ENCODE measurements at places on chromosomes 7 and 10.

DNA sequence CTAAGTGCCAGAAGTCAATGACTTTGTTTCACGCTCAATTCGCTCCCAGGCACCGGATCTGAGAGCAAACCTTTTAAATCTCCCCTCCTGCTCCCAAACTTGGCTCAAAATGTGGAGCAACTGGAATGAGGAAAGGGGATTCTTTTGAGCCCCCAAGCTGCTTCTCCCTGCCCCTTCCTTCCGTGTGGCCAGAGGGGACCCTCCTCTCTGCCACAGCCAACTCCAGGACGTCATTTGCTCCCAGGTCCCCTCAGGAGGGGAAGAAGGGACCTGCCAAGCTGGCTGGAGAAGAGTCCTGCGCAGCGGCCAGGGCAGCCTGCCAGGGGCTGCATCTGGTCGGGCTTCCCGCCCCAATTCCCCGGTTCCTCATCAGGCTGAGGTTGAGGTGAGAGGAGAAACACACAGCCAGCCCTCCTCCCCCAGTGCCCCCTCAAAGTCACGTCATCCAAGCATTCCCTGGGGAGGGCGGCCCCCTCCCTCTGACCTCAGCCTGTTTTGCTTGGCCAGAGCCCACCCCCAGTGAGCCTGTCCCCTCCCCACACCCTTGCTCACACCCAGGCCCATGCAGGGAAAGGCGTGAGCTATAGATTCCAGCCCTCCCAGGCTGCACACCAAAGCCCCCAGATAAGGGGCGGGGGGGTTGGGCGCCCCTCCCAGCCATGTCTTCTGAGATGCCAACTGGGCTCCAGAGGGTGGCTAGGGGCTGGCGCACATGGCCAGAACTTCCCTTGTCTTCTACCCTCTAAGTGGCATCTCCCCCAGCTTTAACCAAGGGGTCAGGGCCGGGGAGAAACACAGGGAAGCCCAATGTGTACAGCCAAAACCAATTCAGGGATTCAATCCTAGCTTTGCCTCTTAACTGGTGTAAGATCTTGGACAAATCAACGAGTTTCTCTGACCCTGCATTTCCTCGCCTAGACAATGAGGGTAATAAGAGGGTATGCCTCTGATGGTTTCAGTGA lies 35.0 kb downstream of the SH3PXD2A start:
- peaks cover 26% of the 10 kb centered on the region for H3K27me3 ChIP-seq
- no peak overlapping the region for H3K27ac ChIP-seq
- no peak for DNase-seq
- no peaks in the 10 kb centered on the region for H3K36me3 ChIP-seq
- no peak overlapping the region for H3K4me3 ChIP-seq

DNA sequence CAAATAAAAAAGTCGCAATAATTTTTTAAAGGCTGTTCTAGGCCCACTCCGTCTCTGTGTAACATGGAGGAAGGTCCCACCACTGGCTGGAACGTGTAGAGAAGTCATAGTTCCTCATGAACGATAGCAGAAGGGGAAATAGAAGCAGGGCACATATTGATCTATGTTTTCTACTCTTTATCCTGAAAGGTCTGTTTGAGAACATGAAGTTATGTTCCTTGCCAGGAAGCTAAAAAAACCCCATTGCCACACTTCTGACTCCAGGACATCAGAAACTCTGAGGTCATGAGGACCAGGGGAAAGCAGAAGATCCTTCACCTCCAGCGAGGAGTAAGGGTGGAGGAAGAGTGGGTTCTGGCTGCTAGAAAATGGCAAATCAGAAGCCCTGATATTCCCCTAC lies 10.8 kb downstream of the ANKRD22 start:
- H3K4me3 ChIP-seq = no peak overlapping the region
- H3K36me3 ChIP-seq = no peaks in the 10 kb centered on the region
- no peaks in the 10 kb centered on the region for H3K4me1 ChIP-seq
- H3K27me3 ChIP-seq = peaks cover 3% of the 10 kb centered on the region

GRCh38 chr10:110057456-110057855 lies 49.7 kb downstream of the ADD3 start:
- H3K4me1 ChIP-seq = peaks cover 41% of the 10 kb centered on the region
- H3K27me3 ChIP-seq = no peaks in the 10 kb centered on the region

GRCh38 chr7:27134392-27134791 lies 3.8 kb upstream of the HOXA4 start:
- peaks cover 5% of the 10 kb centered on the region for H3K27me3 ChIP-seq
- no peaks in the 10 kb centered on the region for H3K4me1 ChIP-seq
- H3K27ac ChIP-seq = no peak overlapping the region
- DNase-seq = no peak

- peaks cover 15% of the 10 kb centered on the region for H3K4me1 ChIP-seq
- no peak overlapping the region for H3K27ac ChIP-seq
- H3K27me3 ChIP-seq = no peaks in the 10 kb centered on the region
These were observed 316.6 kb upstream of the MAGI2 start for GRCh38 chr7:79770063-79770462.

GRCh38 chr10:118564652-118565051 lies 30.8 kb downstream of the PRLHR start:
- H3K27ac ChIP-seq = no peak overlapping the region
- H3K4me3 ChIP-seq = no peak overlapping the region
- peaks cover 5% of the 10 kb centered on the region for H3K4me1 ChIP-seq
- H3K27me3 ChIP-seq = peaks cover 6% of the 10 kb centered on the region

- peaks cover 4% of the 10 kb centered on the region for H3K27me3 ChIP-seq
- no peak for DNase-seq
- H3K4me3 ChIP-seq = no peak overlapping the region
- no peak overlapping the region for H3K27ac ChIP-seq
These were observed 874 bp downstream of the BAIAP2L1 start for GRCh38 chr7:98399890-98400541.

GRCh38 chr10:92142949-92143348 lies 147.9 kb downstream of the CPEB3 start:
- H3K4me3 ChIP-seq = no peak overlapping the region
- H3K4me1 ChIP-seq = no peaks in the 10 kb centered on the region
- DNase-seq = no peak
- no peaks in the 10 kb centered on the region for H3K36me3 ChIP-seq
- H3K27ac ChIP-seq = no peak overlapping the region

DNA sequence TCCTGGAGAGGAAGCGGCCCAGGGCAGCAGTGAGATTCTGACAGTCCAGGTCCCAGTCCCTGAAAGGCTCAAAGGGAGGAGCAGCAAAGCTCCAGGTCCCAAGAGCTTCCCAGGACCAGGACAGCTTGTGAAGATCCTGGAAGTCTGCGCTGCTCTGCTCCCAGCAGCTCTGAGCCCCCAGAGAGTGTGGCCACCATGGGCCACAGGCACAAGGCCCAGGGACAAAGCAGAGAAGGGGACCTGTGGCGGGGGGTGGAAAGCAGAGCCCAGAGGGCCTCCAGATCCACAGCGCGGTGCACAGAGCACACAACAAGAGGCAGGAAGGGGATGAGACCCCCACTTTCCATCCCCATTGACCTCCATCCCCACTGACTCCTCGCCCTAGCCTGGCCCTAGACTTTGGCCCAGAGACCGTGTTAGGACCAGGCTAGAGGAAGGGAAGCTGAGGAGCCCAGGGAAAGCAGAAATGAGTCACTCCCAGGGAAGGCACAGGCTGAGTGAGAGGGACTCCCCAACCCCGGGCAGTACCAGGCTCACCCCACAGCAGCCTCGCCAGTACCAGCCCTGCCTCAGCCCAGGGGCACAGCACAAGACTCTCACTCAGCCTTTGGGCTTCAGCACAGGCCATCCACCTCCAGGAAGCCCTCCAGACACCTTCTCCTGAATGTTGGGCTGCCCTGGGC lies 75.5 kb downstream of the GRID1 start:
- H3K27me3 ChIP-seq = no peaks in the 10 kb centered on the region
- no peak overlapping the region for H3K27ac ChIP-seq
- H3K4me1 ChIP-seq = no peaks in the 10 kb centered on the region
- H3K4me3 ChIP-seq = no peak overlapping the region

DNA sequence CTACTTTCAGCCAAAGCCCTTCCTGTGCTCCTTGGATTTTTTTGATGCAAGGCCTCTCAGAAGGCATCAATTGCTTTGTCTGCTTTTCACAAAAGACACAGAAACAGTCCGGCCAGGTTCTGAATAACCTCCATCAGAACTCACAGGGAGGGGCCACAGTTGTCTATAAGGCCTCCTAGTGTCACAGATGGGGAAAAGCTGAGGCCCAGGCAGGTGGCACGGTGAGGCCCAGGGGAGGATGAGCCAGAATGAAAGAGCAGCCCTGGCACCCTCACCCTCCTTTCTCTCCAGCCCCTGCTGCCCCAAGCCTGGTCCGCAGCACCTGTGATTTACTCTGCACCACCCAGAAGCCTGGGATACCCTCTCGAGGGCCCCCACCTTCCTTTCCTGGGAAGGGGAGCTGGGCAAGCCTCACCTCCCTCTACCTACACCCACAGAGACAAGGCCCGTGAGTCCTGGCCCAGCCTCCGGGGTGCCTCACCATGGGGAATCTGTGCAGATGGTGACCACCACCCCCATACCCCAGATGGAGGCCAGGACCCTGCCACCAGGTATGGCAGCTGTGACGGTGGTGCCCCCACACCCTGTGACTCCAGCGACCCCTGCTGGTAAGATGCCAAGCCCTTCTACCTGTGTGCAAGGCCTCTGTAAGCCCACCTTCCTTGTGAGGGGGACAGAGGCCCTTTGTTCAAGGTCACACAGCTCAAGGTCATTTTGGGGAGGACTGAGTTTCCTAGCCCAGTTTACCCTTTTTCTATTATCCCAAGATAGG lies 26.2 kb upstream of the ZNF467 start:
- peak; percentile 61 for DNase-seq
- H3K4me1 ChIP-seq = no peaks in the 10 kb centered on the region
- H3K27me3 ChIP-seq = no peaks in the 10 kb centered on the region
- no peak overlapping the region for H3K4me3 ChIP-seq

- no peaks in the 10 kb centered on the region for H3K36me3 ChIP-seq
- no peak for DNase-seq
- no peak overlapping the region for H3K4me3 ChIP-seq
- no peaks in the 10 kb centered on the region for H3K4me1 ChIP-seq
- H3K27ac ChIP-seq = no peak overlapping the region
- H3K27me3 ChIP-seq = peaks cover 4% of the 10 kb centered on the region
These were observed 12.4 kb downstream of the SMKR1 start for GRCh38 chr7:129514683-129515082.

GRCh38 chr7:73521636-73522104 lies 423 bp downstream of the BAZ1B start:
- H3K4me3 ChIP-seq = peak overlapping the region; percentile 62
- no peak for DNase-seq
- H3K27ac ChIP-seq = peak overlapping the region; percentile 96
- peaks cover 76% of the 10 kb centered on the region for H3K4me1 ChIP-seq
- H3K27me3 ChIP-seq = no peaks in the 10 kb centered on the region

DNA sequence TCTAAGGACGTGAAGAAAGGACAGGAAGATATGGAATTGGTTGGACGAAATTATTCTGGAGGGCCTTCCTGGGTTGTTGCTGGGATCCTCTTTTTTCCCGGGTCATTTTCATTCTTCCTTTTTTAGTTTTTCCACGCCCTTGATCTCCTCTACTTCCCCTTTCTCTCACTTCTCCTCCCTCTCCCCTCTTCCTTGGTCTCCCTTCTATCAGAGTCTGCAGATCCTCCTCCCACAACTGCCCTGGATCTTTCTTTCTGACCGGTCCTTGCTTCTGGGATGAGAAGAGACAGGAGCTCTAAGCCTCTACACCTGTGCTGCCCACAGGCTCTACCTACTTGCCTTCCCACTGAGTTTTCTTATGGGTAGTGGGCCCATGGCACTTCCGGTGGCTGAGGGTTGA lies 103.7 kb upstream of the RELN start:
- H3K27me3 ChIP-seq = no peaks in the 10 kb centered on the region
- H3K4me3 ChIP-seq = no peak overlapping the region
- no peaks in the 10 kb centered on the region for H3K4me1 ChIP-seq
- H3K27ac ChIP-seq = no peak overlapping the region
- no peaks in the 10 kb centered on the region for H3K36me3 ChIP-seq

DNA sequence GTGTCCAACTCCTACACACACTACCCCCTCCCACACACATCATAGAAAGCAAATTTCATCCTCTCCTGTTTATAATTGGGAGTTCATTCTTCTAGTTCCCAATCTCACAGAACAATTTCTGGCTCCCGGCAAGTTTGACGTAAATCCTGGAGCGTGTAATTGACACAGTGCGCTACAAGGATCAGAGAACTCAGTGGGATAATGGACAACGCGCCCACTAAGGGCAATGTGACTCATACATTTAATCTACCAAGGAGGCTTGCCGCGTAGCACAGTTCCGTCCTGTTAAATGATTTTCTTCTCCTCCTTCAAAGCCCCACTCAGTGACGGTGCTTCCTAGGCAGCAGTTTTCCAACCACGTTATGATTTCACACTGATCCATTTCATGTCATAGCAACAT lies 277.6 kb downstream of the SFMBT2 start:
- no peak overlapping the region for H3K4me3 ChIP-seq
- H3K27ac ChIP-seq = no peak overlapping the region
- no peaks in the 10 kb centered on the region for H3K4me1 ChIP-seq
- H3K36me3 ChIP-seq = no peaks in the 10 kb centered on the region
- H3K27me3 ChIP-seq = no peaks in the 10 kb centered on the region
